ENCODE measurements at places on chromosomes 11 and 22. TPM values are rescaled to one million over a fixed set of nuclear protein-coding genes. Genes with fewer than 3 reads are reported as not detected.

- no peak overlapping the region for H3K4me3 ChIP-seq
- no peak for DNase-seq
- H3K4me1 ChIP-seq, result no peaks in the 10 kb centered on the region
Observed at GRCh38 chr11:105245781-105246315, 106.3 kb upstream of the CARD18 start.

DNA sequence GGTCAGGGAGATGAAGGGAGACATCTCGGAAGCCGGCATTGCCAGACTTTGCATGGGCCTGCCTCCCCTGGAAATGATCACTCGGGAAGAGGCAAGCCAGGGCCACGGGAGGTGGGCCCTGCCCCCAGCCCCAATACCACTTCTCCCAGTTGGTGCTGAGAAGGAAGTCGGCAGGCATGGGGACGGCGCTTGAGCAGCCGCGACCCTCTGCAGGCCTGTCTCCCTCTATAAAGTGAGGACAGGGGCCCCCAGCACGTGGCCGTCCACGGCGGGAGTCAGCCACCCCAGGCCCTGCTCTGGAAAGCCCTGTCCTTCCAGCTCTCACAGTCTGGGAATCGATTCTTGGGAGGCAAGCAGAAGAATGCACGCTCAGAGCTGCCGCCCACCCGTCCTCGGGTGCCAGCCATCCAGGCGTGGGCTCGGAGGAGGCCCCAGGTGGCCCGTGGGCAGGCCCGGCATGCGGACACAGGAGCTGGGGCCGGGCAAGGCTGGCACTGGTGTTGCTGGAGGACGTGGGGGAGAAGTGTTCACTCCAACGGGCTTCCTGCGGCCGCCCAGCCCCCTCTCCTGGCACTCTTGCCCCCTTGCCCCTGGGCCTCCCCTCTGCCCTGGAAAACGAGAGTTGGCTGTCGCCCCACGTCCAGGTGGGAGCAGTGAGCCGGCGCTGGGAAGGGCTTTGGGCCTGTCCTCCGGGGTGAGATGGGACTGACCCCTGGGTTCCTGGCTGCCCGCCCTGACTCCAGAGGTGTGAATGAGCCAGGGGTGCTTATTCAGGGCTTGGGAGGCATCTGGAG is 77.5 kb downstream of the CACNA1I start:
- no peaks in the 10 kb centered on the region for H3K27me3 ChIP-seq
- H3K36me3 ChIP-seq, result no peaks in the 10 kb centered on the region
- DNase-seq, result no peak

DNA sequence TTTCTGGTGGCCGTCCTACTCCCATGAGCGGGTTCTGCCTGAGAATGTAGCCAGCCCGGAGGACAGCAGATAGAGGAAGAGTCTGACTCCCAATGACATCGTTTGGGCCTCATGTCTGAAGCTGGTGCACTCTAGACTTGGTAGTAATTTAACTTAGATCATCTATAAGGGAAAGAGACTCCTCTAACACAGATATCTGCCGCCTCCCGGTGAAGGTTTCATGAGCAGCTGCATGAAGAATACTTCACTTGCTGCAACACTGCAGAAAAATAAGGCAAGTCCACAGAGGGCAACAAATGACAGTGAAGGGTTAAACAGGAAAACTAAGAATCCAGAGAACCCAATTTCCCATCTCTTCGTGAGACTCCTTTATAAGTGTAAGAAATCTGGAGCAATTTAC is 5.9 kb upstream of the ARL2 start:
- no peaks in the 10 kb centered on the region for H3K4me1 ChIP-seq
- no peak for DNase-seq
- no peak overlapping the region for H3K4me3 ChIP-seq
- H3K27me3 ChIP-seq, result no peaks in the 10 kb centered on the region
- H3K36me3 ChIP-seq, result no peaks in the 10 kb centered on the region

MYOD1 gene
- total RNA-seq, result not detected

ROM1 gene
- total RNA-seq, result 2.2 TPM

Data from neural progenitor cell (in vitro differentiated cells).